ENCODE measurements at places on chromosomes 2 and 18. TPM values are rescaled to one million over a fixed set of nuclear protein-coding genes. Genes with fewer than 3 reads are reported as not detected.

The HNMT gene
- total RNA-seq, result 22.2 TPM

The TRIM43 gene
- not detected for total RNA-seq

The SLC14A1 gene
- 42.7 TPM for total RNA-seq

The NOL4 gene
- not detected for total RNA-seq

The SLC16A14 gene
- 15.8 TPM for total RNA-seq

DNA sequence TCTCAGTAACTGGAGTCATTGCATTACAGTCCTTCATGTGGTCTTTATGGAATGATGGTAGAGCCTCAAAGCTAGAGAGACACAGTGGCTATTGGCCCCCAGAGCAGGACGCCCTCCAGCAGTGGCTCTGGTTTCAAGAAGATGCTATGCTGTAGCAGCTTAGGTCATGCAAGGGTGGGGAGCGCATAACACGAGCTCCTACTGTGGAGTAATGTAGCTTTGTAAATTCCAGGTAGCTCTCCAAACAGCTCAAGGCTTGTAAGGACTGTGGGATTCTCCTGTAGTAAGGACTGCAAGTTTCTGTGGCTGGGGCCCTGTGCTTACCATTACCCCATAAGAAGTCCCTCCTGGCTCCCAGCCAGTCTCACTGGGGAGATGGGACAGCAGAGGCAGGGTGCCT lies 15.6 kb downstream of the APLF start:
- no peaks in the 10 kb centered on the region for H3K36me3 ChIP-seq
- no peak for DNase-seq
- H3K4me1 ChIP-seq, result no peaks in the 10 kb centered on the region
- H3K4me3 ChIP-seq, result no peak overlapping the region

GRCh38 chr2:29663268-29663667 lies 258.1 kb downstream of the ALK start:
- no peaks in the 10 kb centered on the region for H3K27me3 ChIP-seq
- H3K27ac ChIP-seq, result no peak overlapping the region
- no peak for DNase-seq
- H3K4me3 ChIP-seq, result no peak overlapping the region
- no peaks in the 10 kb centered on the region for H3K4me1 ChIP-seq
- H3K36me3 ChIP-seq, result no peaks in the 10 kb centered on the region

- H3K4me1 ChIP-seq, result no peaks in the 10 kb centered on the region
- H3K4me3 ChIP-seq, result no peak overlapping the region
- no peak overlapping the region for H3K27ac ChIP-seq
Observed at GRCh38 chr18:56066524-56067213, 478.7 kb upstream of the TCF4 start.

- no peak for DNase-seq
- no peaks in the 10 kb centered on the region for H3K27me3 ChIP-seq
- H3K4me3 ChIP-seq, result no peak overlapping the region
- H3K36me3 ChIP-seq, result no peaks in the 10 kb centered on the region
- H3K27ac ChIP-seq, result no peak overlapping the region
Observed at GRCh38 chr2:129465045-129465444, 514.4 kb upstream of the RAB6C start.

- H3K4me1 ChIP-seq, result no peaks in the 10 kb centered on the region
- no peak overlapping the region for H3K27ac ChIP-seq
- no peaks in the 10 kb centered on the region for H3K36me3 ChIP-seq
- DNase-seq, result no peak
Observed at GRCh38 chr2:7598402-7598801, 681.2 kb downstream of the RNF144A start.

- no peaks in the 10 kb centered on the region for H3K4me1 ChIP-seq
- H3K4me3 ChIP-seq, result no peak overlapping the region
- no peaks in the 10 kb centered on the region for H3K27me3 ChIP-seq
- DNase-seq, result no peak
Observed at GRCh38 chr2:181046833-181047232, 66.4 kb downstream of the UBE2E3 start.

- H3K27ac ChIP-seq, result no peak overlapping the region
- no peak overlapping the region for H3K4me3 ChIP-seq
- no peaks in the 10 kb centered on the region for H3K4me1 ChIP-seq
Observed at GRCh38 chr18:39230086-39230803, 1664.6 kb upstream of the CELF4 start.

- no peak for DNase-seq
- no peaks in the 10 kb centered on the region for H3K27me3 ChIP-seq
- H3K27ac ChIP-seq, result no peak overlapping the region
- H3K4me3 ChIP-seq, result no peak overlapping the region
- H3K36me3 ChIP-seq, result peaks cover 2% of the 10 kb centered on the region
Observed at GRCh38 chr2:64101141-64101591, 43.1 kb downstream of the PELI1 start.

GRCh38 chr2:54386585-54386984 lies 69.5 kb upstream of the SPTBN1 start:
- no peaks in the 10 kb centered on the region for H3K27me3 ChIP-seq
- H3K4me1 ChIP-seq, result no peaks in the 10 kb centered on the region
- H3K4me3 ChIP-seq, result no peak overlapping the region
- H3K36me3 ChIP-seq, result no peaks in the 10 kb centered on the region
- no peak for DNase-seq

DNA sequence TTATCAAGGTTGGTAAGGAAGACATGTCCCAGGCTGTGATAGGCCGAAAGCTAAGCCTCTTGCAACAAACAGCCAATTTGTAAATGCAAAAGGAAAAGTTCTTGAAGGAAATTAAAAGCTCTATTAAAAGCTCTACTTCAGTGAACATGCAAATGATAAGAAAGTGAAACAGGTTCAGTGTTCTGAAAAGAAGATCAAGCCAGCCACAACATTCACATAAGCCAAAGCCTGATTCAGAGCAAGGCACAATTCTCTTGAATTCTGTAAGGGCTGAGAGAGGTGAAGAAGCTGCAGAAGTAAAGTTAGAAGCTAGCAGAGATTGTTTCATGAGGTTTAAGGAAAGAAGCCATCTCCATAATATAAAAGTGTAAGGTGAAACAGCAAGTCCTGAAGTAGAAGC lies 1259.5 kb upstream of the PIK3C3 start:
- H3K27me3 ChIP-seq, result no peaks in the 10 kb centered on the region
- no peak overlapping the region for H3K4me3 ChIP-seq
- no peaks in the 10 kb centered on the region for H3K4me1 ChIP-seq
- no peaks in the 10 kb centered on the region for H3K36me3 ChIP-seq
- H3K27ac ChIP-seq, result no peak overlapping the region

GRCh38 chr18:473802-474201 lies 26.7 kb downstream of the COLEC12 start:
- H3K36me3 ChIP-seq, result no peaks in the 10 kb centered on the region

DNA sequence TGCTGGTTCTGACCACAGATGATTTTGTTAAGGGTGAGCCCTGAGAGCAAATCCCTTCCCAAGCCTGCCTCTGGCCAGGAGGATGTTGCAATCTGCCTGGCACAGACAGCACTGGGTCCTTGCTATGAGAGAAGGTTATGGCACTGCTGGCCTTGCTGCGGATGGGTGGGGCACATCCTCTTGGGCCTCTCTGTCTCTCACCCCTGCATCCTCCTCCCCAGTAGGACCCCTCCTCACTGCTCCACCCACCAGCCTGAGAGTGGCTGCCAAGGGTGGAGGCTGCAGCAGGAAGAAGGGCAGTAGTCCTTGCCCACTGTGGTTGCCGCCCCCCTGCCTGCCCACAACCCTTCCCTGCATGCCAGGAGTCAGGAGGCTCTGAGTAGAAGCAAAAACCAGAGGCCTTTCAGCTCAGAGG lies 180.9 kb downstream of the ZBTB7C start:
- H3K36me3 ChIP-seq, result no peaks in the 10 kb centered on the region

GRCh38 chr2:175500255-175500654 lies 318.7 kb upstream of the ATP5MC3 start:
- H3K4me3 ChIP-seq, result no peak overlapping the region
- DNase-seq, result no peak
- H3K36me3 ChIP-seq, result no peaks in the 10 kb centered on the region
- no peak overlapping the region for H3K27ac ChIP-seq

DNA sequence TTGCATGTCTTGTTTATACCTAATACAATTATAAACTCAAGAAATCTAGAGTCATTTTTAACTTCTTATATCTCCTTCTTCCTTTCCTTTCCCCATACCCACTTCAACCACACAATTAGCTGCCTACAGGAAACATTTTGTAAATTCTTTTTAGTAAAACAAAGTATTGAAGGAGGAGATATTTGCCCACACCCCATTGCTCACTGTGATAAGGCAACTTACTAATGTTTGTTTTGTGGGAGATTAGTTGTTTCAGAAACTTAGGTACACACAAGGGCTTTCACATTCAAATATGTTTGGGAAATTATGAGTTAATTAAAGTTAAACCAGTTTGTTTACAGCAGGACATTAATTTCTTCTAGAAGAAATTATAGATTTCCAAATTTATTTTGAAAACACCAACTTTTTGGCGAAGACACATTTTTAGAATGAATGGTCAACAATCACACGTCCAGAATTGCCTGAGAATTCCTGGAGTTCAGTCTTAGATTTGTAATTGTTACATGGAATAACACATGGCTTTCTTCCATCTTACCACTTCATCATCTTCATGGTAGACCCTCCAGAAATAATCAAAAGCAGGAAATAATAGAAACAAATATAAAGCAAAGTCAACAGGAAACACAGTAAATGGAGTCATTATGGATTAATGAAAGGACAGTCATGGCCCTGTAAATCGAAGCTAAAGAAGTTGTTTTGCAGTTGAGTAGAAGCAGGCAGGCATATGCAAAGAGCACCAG lies 62.5 kb upstream of the RAB27B start:
- H3K27me3 ChIP-seq, result no peaks in the 10 kb centered on the region
- H3K4me3 ChIP-seq, result no peak overlapping the region
- no peak overlapping the region for H3K27ac ChIP-seq
- no peaks in the 10 kb centered on the region for H3K36me3 ChIP-seq
- no peak for DNase-seq
- H3K4me1 ChIP-seq, result no peaks in the 10 kb centered on the region

DNA sequence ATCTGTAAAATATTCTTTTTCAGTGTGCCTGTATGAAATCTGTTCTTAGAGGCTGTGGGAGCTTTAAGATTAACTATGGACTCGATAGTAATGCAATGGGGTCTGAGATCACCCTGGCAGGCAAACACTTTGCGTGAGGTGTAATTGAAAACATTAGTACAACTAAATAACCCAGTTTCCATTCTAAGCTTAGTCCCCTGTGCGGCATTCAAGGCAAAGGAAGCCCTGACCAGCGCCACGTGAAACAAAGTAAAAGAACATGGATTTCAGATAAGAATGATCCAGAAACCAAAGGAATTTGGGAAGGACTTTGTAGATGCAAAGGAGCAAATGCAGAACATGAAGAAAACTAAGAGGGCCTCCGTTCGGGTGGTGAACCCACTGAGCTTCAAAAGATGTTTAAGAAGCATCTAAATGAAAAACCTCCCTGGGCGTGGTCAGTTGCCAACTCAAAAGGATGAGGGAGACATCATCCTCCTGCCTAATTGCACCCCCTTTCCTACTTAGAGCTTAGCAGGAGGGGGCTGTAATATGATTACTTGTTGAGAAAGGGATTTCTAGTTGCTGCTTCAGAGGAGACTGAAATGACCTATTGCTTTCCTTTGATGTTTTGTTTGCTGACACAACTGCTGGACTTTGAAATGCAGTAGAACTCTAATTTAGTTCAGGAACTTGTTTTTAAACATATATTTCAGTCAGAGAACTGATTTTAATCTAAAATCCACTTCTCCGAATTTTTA lies 7.9 kb upstream of the CETN1 start:
- H3K27ac ChIP-seq, result no peak overlapping the region
- H3K4me3 ChIP-seq, result no peak overlapping the region
- no peak for DNase-seq
- H3K27me3 ChIP-seq, result no peaks in the 10 kb centered on the region

GRCh38 chr2:148978706-148979105 lies 59.8 kb upstream of the LYPD6B start:
- H3K4me3 ChIP-seq, result no peak overlapping the region
- H3K27me3 ChIP-seq, result no peaks in the 10 kb centered on the region
- no peak overlapping the region for H3K27ac ChIP-seq
- no peaks in the 10 kb centered on the region for H3K4me1 ChIP-seq
- DNase-seq, result no peak
- no peaks in the 10 kb centered on the region for H3K36me3 ChIP-seq
